Lung microvascular endothelial cell (primary cell): ENCODE measurements at places on chromosomes 11 and 22. TPM values are rescaled to one million over a fixed set of nuclear protein-coding genes. Genes with fewer than 3 reads are reported as not detected.

DNA sequence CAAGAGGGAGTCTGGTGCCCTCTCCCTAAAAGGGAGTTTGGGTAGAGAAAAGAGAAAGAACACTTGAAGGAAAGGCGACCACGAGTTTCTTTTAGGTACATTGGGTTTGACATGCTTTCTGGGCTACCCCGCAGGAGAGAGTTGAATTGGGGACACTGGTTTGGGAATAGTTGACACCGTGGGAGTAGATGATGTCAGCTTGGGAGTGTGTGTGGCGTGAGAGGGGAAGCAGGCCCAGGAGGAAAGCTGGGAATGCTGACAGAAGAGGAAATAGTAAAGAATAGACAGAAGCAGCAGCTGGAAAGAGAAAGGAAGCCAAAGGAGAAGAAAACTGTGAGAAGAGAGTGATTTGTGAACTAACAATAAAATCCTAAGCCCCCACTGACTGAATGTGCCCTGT is 442.9 kb downstream of the DYNC2H1 start:
- DNase-seq = no peak

GRCh38 chr22:30876915-30877553 is 91.5 kb downstream of the MORC2 start:
- no peak for DNase-seq

- DNase-seq = no peak
Observed at GRCh38 chr22:43745783-43746356, 66.2 kb downstream of the EFCAB6 start.

GRCh38 chr22:37842015-37842793 is 1.9 kb downstream of the ANKRD54 start:
- DNase-seq = no peak

GRCh38 chr11:130638033-130638432 is 189.6 kb downstream of the ADAMTS15 start:
- DNase-seq = no peak

Gene NRGN
- 0.20 and 0.65 TPM in 2 replicates for total RNA-seq

Gene RTN4RL2
- total RNA-seq = under 0.01 and 0.20 TPM in 2 replicates
